ENCODE measurements at places on chromosomes 2 and 18.

DNA sequence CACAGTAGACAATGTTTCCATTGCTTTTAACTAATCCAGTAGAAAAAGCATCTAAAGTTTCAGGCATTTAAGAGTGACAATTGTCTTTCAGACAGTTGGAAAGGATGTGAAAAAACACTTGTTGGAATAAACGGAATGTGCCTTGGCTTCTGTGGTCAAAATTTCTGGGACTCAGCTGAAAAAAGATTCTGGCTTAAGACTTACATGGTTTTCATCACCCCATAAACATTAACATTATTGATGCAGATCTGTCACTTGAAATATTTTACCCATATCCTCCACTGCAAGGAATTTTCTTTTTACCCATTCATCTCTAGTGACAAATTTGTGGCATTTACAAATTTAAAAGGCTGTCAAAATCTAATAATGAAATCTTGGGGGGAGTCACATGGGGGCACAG, 166.0 kb downstream of the SRBD1 start:
- no peak for DNase-seq

GRCh38 chr2:189654641-189655040, 6.6 kb upstream of the ASNSD1 start:
- no peak for DNase-seq

DNA sequence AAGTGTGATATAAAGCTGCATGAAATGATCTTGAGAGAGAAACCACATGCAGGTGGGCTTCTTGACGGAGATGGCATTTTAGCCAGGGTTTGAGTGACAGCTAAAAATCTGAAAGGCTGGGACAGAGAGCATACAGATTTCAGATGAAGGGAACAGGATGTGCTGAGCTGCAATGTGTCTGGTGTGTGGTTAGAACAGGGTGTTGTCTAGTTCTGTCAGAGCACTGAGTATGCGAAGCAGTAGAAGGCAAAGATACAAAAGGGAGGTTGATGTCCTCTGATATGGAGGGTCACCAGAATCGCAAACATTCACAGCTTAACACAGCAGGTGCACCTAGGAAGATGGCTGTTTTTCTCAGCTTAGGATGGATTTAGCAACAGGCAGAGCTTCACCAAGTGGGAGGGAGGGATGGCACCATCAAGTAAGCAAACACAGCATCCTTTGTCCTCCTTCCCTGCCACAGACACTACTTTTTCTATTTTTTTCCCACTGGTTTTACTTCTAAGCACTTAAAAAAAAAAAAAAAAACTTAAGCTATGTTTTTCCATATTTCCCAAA, 182.5 kb downstream of the TMX3 start:
- no peak for DNase-seq

DNA sequence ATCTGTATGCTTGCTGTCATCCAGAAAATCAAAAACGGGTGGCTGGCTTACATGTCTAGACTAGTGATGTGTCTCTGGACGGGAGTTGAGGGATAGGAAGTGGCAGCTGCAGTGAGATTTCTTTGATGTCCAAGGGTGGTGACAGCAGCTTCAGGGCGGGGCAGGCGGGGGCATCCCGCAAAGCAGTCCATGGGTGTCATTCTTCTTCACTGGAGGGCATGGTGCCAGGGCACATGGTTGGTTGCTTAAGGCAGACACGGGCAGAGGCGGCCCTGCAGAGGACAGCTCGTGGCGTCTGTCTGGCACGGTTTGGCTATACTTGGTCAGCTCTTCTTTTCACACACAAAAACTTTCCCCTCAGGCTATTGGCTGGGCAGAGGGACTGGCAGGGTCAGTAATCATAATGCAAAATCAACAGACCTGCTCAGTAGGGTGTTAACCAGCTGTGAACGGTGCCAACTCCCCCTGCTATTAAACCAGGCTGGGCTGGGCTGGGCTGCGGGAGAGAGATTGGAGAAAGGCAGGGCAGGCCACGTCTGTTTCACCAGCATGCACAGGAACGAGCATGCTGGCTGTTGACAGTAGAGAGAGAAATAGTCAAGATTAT, 63.7 kb downstream of the COL4A3 start:
- no peak for DNase-seq

DNA sequence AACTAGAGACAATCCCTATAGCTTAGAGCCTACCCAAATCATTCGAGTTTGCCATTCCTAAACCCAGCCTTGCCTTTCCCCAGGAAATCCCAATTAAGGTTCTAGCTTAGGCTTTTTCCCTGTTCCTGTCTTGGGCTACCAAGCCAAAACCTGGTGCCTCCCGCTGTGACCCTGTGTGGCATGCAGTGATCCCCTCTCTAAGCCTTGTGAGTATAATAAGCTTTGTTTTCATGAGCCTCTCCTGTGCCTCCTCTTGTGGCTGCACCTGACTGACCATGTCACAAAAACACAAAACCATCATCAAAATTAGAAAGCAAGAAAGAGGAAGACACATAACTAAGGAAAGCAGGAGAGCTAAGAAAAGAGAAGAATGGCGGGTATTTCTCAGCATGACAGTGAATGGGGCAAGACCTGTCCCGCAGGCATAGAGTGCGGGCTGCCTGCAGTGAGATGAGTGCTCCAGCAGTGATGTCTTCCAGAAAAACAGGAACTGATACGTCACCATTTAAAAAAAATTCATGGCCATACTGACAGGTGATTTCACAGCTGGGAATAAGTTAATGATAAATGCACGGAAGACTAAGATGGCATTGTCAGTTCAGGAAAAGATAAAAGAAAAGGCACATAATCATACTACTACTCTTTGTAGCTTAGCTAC, 9.2 kb upstream of the PAIP2B start:
- DNase-seq, result no peak

DNA sequence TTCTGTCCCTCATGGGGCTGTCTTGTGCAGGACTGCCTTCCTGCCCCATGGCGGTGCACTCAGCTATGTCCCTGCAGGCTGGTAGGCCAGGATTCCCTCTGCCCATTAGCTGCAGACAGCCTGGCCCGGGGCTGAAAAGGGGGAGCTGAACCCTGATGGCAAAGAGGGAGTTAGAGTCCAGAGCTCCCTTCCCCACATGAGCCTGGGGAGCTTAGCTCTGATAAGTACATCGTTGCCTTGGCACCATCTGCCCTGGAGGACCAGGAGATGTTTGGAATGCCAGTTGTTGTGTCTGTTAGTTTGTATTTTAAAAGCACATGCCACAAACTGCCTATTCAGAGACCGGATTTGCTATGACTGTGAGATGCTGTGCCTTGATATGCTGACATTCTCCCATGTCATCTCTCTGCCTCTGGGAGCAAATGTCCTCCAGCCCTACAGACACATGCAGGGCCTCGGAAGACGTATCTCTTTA, 65.1 kb upstream of the AFF3 start:
- DNase-seq, result no peak

GRCh38 chr18:60347526-60348045, 25.0 kb downstream of the MC4R start:
- no peak for DNase-seq

- no peak for DNase-seq
These were observed 8.4 kb downstream of the GRP start for GRCh38 chr18:59228351-59228750.

DNA sequence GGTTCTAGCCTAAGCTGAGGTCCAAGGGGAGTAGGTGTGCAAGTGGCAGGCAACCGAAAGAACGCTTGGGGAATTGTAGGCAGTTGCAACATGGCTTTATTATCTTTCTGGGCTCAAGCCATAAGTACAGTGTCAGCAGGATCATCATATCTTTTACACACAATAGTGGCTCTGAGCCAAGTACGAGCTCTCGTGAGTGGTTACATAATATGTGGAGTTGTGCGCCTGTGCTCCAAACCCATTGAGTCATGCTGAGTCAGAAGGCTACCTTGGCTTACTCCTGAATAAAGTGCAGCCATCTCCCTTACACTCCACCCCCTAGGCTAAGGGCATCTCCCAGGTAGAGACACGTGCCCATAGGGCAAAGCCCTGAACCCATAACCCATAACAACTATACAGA, 233.9 kb downstream of the SATB2 start:
- no peak for DNase-seq

DNA sequence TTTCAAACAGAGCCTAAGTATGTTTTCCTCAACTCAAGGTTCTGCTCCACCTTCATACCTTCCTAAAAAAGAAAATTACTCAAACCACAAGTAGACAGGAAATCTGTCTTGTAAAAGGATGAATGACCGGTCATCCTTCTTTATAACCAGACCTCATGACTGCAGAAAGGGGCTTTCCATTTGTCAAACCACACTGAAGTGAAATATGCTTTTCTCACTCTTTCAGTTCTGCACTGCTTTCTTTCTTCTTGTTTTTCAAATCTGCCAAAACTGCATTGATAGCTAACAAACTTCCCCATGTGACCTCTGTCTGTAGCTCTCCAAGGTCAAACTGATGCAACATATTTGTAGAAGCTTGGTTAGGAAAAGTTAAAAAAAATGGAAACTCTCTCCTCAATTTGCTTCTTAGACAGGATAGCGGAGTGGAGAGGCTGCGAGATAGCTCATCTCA, 308.9 kb upstream of the CCDC68 start:
- DNase-seq, result no peak

GRCh38 chr18:78976765-78977636, 2.6 kb upstream of the SALL3 start:
- DNase-seq, result peak; percentile 45

DNA sequence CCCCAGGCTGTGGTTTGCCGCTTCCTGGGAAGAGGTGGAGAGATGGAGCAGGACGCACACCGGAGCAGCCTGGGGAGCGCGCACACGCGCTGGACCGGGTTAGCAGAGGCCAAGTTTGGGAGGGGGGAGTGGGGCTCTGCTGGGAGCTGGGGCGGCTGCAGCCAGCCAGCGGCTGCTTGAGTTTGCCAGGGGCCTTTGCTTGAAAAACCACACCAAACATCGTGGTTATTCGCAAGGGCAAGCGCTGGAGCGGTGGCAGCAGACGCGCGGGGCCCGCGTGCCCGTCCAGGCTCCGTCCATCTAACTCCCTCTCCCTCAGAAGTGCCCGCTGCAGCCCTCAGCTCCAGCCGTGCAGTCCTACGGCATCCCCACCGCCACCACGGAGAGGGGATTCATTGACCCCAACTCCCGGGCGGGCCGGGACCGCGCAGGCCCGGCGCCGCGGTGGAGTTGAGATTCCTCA, 4.6 kb downstream of the PTGR3 start:
- DNase-seq, result no peak

GRCh38 chr2:42076357-42077225, 28.8 kb downstream of the PKDCC start:
- DNase-seq, result no peak

- peak; percentile 44 for DNase-seq
These were observed 86.5 kb downstream of the STK39 start for GRCh38 chr2:168160897-168161296.

DNA sequence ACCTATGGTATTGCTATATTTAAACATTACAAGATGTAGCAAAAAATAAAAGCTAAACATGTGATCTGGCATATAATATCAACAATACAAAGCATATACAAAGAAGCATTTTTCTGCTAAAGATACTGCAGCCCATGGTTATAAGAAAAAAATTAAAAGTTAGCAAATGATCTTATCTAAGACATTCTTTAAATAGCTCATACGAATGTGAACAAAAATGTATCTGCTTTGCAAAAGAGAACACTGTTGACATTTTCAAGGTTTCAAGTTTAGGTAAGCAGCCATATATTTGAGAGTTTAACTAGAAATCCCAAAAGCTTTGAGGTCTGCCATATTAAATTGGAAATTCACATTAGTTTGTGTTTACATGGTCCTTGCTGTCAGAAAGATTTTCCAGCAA, 301.0 kb upstream of the SLC39A10 start:
- no peak for DNase-seq

- no peak for DNase-seq
These were observed 50.6 kb downstream of the MSH6 start for GRCh38 chr2:47833516-47833968.

- peak; percentile 94 for DNase-seq
These were observed at the start of gene FAM168B for GRCh38 chr2:131093006-131093695. TSS of gene FAM168B (minus strand) at chr2:131093460. CDS start at chr2:131082646, 10,814 bp downstream.

DNA sequence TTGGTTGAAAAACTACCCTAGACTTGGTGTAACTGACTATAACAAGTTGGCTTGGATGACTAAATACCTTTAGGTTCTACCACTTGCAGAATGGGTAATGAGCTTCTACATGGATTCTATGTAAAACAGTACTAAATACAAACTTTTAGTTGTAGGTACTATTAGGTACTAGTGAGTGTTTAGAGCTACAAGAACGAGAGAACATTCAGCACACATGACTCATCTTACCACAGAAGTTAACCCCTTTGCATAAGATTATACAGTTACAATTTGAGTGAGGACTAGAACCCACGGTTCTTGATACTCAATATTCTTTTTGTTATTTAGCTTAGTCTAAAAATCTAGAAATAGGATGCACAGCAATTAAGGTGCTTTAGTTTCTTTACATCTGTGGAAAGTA, 101.7 kb upstream of the TFCP2L1 start:
- DNase-seq, result no peak

- no peak for DNase-seq
These were observed 14.2 kb upstream of the SPATA3 start for GRCh38 chr2:230981704-230982103.

GRCh38 chr2:46344706-46345105, 47.5 kb downstream of the EPAS1 start:
- no peak for DNase-seq

GRCh38 chr2:173676647-173677046, 288.5 kb downstream of the SP3 start:
- DNase-seq, result no peak

- no peak for DNase-seq
These were observed 71.0 kb upstream of the PPP1CB start for GRCh38 chr2:28680657-28681056.

- DNase-seq, result no peak
These were observed 1.4 kb downstream of the GCFC2 start for GRCh38 chr2:75709297-75709696.

DNA sequence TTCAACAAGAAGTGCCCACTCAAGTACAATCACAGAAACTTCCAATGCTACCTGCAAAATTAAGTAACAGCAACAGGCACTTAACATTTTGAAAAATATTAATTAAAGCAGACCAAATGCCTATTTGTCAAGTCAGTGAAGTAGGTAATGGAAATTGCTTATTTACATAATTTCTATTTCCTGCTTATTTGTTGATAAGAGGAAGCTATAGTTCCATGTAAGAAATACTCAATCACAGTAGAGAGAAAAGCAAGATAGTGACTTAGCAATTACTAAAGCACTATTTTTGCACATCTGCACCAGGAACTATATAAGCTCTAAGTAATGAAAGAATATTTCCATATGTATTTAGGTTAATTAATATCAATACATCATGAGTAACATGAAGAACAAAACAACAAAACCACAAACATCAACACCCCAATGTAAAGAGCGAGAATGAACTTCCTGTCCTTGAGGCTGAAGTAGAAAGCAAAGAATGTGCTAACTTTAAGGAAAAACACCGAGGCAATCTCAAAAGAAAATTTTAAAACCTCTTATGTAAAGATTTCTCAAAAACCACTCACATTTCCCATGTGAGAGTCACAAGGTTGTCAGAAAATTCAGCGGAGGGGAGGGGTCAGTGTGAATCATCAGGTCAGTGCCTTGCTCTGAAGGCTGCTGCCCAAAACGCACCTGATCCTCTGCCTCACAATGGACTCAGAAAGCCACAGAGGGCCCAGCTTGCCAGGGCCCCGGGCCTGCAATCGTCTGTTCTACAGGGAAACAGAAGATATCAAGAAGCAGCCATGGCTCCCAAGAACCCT, 12.5 kb downstream of the NPC1 start:
- no peak for DNase-seq
